Fibroblast of lung (primary cell): ENCODE measurements at places on chromosomes 12 and 14.

DNA sequence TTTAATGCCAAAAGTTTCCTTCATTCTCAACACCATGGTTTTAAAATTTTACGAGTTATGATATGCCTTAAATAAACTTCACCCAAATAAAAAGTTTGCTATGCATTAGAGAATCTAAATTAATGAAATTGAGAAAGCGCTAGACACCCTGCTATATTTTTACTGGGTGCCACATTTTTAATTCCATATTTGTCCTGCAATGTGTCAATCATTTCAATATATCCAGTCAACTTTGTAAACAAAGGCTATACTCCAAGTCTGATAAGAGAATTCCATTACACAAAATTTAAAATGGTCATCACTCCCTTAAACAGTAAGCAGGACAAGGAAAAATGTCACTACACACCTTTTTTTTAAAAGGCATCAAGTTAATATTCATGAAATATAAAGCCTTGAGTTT lies 1.9 kb downstream of the PPP1R12A start:
- no peak for DNase-seq

DNA sequence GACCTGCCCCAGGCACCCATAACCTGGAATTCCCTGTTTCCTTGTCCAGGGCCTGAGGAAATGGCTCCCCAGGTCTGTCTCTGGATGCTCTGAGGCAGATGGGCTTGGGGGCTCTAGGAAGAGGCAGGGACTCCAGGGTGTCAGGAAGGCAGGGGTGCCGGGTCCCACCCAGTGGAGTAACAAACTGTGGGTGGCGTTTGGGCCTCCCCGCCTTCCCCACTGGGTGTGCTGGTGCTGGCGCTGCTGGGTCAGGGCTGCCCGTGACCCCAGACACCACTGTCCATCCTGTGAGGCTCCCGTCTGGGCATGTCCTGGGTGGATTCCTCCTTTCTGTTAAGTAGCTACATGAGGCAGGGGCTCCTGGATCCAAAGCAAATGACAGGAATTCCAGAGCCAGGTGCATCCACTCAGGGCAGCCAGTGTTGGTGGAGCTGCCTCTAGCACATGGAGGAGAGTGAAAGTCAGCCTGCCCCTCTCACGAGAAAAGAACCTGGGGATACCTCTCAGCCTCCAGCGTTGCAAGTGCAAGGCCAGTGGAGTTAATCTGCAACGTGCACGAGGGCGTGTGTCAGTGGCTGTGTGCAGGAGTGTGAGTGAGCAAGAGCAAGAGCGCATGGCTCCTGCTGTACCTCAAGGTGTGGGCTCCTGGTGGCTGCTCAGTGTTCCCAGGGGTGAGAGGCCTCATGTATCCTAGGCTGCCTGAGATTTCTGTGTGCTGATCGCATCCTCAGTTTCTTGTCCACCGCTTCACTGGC lies 403.1 kb downstream of the TMEM121 start:
- DNase-seq: no peak

DNA sequence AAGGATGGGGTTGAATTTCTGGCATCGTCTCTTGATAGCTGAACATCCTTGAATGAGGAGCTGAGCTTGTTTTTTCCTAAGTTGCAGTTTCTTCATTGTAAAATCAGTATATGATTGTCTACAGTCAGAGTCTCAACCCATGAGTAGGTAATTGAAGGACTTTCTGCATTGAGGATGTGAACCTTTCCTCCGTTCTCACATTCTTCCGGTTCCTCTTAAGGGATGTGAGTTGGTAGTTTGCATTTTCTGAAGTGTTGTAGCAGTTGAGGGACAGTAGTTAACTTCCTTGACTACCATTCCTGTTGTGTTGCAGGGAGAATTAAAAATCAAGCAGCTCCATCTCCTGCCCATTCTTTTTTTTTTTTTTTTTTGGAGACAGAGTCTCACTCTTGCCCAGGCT lies 19.1 kb downstream of the TPCN1 start:
- no peak for DNase-seq

- peak; percentile 37 for DNase-seq
Measured at GRCh38 chr12:42716491-42716891, 126.9 kb upstream of the PRICKLE1 start.

DNA sequence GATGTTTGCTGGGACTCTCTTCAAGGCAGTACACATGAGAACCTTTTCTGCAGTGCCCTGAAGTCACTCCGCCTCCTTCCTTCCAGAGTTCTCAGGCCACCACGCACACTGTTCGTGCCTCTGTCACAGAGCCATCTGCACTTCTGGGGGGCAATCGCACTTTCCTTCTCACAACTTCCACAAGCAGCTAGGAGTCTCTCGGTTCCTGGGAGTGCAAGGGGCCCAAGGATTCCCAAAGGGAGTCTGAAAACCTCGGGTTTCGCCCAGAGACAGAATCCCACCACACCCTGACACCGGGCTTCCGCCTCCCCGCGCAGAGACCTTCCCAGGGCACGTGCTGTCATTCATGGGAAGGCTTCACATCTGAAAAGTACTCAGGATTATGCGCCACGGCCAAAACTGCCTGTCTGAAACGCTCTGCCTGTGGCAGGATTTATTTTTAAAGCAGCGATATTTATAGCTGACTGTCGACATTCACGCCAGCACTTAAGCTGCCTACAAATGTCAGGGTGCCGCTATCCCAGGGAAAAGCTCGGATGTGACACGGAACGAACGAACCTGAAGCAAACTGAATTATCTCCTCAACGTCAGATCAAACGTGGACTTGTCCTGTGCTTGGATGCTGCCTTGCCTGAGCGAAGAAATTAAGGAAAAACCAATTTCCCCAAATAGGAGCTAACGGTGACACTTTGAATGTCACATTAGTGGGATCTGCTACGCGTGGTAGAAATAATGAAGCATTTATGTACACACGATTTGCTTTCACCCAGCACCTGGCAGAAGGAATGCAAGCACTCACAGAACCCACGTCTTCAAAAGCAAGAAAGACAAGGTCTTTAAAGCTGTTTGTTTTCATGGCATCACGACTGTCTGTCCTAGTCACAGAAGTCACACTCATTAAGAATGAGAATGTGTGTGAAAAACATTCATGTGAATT lies 154.0 kb downstream of the PIWIL1 start:
- DNase-seq: no peak

- no peak for DNase-seq
Measured at GRCh38 chr12:89709995-89710872, 1.6 kb upstream of the ATP2B1 start.

DNA sequence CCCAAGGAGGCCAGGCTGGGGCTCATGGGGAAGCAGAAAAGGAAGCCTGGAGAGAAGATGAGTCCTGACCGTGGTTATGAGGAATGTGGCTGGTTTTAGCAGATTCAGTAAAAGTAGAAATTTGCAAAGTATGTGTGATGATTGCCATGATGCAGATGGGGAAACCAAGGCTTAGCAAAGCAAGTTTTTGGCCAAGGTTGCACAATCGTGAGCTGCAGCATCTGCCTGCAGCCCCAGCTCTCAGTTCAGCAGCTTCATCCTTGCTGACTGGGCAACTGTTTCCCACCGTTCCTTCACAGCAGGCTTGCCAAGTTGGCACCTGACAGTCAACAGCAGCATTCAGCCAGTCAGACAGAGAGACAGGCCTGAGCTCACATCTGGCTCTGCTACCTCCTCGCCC lies 656.7 kb downstream of the MED13L start:
- no peak for DNase-seq

GRCh38 chr12:96263449-96263902 lies 69.3 kb downstream of the ELK3 start:
- DNase-seq: no peak

DNA sequence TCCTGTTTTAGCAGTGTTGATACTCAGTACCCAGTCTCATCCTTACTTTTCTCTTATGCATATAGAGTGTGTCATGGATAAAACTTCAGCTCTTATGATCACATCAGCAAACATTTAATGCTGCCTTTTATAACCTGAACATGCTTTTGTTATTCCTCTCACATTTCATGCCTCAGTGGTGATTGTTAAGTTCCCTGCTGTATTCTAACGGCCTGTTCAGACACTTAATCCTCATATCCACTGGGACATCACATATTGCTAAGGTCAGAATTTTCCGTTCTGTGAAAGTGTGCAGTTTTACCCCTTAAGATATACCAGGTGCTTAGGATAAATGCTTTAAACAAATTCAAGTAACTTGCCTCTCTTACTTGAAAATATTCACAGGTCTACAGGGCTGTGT lies 268.7 kb upstream of the SEL1L start:
- no peak for DNase-seq

DNA sequence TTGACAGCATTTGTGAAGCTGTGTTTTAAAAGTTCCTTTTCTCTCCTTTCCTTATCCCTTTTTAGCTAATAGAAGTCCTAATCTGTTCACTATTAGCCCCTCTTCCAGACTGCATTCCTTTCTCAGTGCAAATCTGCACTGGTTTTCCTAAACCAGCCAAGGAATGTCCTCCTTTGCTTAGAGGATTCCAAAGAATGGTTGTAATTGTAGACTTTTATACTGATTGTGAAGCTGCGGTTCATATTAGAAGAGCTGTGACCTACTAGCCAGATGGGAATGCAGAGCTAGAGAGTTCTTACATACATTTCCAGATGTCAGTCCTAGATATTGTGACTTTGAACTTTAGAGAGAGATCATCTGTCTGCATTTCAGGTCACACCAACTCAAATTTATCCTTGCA lies 79.8 kb downstream of the MYRFL start:
- DNase-seq: peak; percentile 92

DNA sequence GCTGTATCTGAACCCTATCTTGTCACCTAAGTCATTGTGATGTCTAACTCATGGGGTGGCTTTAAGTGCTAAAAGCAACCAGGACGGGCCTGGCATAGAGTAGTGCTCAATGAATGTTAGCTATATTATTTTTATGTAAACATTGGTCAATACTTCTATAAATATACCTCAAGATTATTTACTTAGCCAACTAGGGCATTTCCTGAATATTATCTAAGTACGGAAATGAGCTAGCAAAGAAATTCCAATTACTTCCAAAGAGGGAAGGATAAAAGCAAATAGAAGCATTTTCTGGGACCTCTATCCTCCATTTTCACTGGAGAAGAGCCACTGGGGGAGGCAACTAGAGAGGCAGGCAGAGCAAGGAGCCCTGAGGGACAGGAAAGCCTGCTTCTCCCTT lies 20.6 kb downstream of the CCDC92 start:
- peak; percentile 31 for DNase-seq

DNA sequence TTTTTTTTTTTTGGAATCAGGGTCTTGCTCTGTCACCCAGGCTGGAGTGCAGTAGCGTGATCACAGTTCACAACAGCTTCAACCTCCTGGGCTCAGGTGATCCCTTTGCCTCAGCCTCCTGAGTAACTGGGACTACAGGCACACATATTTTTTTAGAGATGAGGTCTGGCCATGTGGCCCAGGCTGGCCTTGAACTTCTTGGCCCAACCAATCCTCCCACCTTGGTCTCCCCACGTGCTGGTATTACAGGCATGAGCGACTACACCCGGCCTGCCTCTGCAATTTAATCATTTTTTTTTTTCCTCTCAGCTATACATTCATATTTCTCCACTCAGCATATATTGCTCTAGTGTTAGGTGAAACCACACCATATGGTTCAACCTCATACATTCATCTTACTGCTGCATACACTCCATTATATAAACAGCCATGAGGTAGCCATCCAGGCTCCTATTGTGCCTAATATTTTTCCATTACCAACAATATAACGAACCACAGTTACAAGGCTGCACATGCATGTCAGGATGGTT lies 7.1 kb downstream of the STX2 start:
- DNase-seq: no peak

GRCh38 chr14:100884456-100884855 lies 19.1 kb downstream of the RTL1 start:
- no peak for DNase-seq

DNA sequence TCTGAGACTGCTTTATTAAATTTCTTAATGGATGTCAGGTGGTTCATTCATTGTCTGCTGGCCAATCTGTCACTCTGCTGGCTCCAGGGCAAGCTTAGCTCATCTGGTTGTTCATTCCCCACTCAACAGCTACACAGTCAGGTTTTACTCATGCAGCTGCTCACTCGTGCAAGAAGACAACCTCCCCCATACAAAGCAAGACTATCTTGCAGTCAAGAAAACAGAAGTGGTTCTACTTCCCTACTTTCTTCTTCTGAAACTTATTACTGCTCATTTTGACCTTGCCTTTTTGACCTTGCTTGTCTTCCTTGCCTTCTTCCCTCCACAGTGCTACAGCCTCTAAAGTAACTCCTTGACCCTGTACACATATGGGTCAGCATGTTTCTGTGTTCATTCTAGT lies 277.9 kb downstream of the SSPN start:
- DNase-seq: no peak

GRCh38 chr12:95672166-95672565 lies 118.4 kb downstream of the NTN4 start:
- no peak for DNase-seq

DNA sequence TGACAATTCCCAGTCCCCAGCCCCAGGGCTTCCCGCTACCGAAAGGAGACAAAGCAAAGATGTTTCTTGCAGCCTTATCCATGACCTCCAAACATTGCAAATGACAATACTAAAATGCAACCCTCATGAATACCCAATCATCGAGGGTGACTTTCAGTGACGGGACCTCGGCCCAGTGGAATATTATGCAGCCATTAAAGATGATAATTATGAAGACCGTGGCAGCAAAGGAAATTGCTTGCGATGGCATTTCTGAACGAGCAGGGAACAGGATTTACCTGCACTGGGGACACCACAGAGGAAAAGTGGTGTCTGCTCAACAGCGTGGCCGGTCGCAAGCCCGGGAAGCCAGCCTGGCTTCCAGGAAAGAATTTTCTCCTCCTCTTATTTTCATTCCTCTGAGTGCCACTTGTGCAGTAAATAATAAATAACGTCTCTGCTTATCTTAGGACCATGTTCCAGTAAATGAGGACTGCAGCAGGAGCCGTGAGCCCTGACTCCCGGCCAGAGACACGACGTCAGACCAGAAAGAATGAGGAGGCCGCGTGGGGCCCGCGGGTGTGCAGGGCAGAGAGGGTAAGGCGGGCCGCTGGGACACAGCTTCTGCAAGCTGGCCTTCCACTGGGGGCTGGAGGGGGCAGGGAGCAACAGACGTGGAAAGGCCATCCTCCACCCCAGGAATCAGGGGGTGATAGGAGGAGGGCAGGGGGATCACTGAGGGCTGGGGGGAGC lies 6.6 kb downstream of the C14orf180 start:
- DNase-seq: no peak

DNA sequence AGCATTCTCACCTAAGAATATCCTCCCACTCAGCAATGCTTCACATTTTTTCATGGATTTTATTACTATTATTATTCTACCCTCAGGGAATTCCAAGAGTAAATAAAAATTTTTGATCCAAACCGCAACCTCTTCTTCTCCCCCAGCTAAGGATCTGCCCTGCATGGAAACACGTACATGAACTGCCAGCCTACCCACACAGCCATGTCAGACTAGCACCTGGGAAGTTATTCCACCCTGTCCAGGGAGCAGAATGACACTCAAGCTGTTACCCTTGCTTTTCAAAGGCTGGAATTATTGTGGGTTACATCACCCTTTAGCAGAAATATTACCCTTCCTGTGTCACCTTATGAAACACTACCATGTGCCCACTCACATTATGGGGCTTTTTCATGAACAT lies 227.3 kb upstream of the USP15 start:
- DNase-seq: no peak

- DNase-seq: no peak
Measured at GRCh38 chr12:112238441-112238840, 113.1 kb downstream of the TRAFD1 start.

GRCh38 chr12:6772331-6772695 lies at the start of gene LAG3:
Gene LAG3, plus strand, starts transcription at chr12:6772520. Its CDS starts 333 bp downstream, at chr12:6772853.
- DNase-seq: no peak
